Activated CD8-positive, alpha-beta memory T cell treated with anti-CD3 and anti-CD28 coated beads for 4 hours (primary cell): ENCODE measurements at places on chromosomes 2 and 18.

DNA sequence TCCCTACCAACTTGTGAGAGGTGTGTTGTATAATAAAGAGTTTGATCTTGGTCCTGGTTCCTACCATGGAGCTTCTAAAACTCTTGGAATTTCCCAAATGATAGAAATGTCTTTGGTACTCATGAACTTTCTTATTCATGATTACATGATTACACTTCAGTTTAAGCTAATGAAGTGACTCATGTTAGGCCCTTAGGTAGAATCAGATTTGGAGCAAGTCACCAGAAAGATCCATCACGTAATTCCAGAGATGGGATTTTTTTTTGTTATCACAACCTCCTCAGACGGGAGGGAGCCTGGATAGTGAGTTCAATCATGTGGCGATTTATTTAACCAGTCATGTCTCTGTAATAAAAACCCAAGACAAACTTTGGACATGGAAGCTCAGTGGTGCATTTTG is 1287.6 kb upstream of the ZEB2 start:
- DNase-seq, result no peak

DNA sequence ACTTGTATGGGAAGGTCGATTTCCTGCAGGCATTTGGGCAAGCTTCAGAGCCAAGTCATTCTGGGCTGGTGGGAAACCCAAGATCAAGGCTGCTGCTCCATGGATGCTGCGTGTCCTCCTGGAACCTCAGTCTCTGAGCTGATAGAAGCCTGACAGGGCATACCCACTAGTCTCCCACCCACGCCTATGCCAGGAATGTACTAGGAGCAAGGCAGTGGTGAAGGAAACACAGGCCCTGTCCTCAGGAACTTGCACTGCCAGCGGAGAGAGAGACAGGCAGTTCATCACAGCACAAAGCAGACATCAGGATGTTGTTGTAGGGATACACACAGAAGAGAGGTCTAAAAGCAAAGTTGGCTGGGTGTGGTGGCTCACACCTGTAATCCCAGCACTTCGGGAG is 84.2 kb downstream of the PLB1 start:
- no peak for DNase-seq

DNA sequence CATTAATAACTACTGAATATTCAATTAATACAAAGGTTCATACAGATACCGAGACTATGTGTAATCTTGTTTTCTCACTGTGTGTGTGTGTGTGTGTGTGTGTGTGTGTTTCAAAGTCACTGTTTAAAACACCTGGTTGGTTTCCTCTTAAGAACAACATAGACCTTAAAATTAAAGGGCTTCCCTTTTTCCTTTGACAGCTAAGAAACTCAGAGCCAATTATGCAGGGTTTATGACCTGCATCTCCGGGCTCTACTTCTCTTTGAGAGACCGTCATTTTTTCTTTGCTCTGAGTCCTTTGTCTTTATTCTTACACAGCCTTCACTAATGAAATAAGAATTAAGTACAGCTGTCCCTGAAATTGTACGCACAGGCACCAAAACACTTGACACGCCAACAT is 145.6 kb downstream of the HDAC4 start:
- no peak for DNase-seq

DNA sequence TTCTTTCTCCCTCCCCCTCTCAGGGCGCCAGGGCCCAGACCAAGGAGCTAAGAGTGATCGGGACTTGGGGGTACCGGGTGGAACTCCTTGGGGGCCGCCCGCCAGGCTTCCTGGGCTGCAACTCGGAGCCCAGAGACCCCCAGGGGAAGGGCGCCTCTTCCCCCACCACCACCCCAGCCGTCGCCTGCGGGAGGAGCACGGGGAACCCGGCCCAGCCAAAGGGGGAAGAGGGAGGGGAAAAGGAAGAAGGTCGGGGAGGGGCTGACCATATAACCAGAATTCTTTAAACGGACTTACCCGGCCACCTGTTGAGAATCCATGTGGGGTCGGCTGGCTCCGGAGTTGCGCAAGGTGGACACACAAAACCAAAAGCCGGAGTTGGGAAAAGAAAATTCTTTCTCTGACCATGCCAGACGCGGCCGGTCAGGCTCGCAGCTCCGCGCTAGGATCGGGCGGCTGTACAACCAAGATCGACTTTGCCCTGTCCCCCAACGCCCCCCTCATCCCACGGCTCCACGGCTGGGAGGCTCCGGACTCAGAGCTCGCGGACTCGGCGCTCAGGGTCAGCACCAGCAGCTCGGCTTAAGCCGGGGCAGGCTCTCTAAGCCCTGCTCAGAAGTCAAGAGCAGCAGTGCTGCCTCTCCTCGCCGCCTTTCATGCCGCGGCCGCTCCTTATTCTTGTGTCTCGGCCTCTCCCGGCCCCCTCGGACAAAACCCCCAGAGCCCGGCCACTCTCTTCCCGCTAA is 6.3 kb upstream of the SIX3 start:
- DNase-seq, result no peak

- DNase-seq, result no peak
Observed at GRCh38 chr18:58960946-58961722, 96.5 kb downstream of the ZNF532 start.

GRCh38 chr2:46802665-46803546 is 112.7 kb downstream of the MCFD2 start:
- DNase-seq, result no peak

- DNase-seq, result no peak
Observed at GRCh38 chr2:198173242-198173641, 368.8 kb downstream of the PLCL1 start.

DNA sequence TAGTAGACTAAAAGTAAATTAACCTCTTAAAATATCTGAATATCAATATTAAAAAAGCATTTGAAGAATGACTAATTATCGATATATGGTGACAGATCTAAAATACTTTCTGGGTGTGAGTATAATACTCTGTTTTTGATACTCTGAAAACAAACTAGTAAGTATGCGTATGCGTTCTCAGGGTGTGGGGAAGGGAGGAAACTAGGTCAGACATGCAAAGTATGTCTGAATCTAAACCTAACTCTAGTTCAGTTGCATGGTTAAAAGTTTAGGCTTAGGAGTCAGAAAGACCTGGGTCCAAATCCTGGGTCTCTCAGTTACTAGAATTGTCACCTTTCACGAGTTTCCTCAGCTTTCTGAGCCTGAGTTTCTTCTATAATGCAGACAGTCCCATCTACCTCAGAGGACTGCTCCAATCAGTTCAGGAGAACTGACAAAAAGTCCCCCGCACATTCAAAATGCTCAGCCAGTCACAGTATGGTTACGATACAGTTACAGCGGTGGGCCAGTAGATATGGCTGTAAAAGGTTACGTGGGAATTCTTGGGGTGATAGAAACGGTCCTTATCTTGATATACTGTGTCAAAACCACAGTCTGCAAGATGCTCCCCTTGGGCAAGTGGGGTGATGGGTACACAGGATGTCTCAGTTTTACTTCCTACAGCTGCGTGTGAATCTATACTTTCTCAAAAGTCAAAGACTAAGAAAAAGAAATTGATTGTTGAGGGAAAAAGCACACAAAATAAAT is 29.2 kb downstream of the UNC50 start:
- DNase-seq, result no peak

DNA sequence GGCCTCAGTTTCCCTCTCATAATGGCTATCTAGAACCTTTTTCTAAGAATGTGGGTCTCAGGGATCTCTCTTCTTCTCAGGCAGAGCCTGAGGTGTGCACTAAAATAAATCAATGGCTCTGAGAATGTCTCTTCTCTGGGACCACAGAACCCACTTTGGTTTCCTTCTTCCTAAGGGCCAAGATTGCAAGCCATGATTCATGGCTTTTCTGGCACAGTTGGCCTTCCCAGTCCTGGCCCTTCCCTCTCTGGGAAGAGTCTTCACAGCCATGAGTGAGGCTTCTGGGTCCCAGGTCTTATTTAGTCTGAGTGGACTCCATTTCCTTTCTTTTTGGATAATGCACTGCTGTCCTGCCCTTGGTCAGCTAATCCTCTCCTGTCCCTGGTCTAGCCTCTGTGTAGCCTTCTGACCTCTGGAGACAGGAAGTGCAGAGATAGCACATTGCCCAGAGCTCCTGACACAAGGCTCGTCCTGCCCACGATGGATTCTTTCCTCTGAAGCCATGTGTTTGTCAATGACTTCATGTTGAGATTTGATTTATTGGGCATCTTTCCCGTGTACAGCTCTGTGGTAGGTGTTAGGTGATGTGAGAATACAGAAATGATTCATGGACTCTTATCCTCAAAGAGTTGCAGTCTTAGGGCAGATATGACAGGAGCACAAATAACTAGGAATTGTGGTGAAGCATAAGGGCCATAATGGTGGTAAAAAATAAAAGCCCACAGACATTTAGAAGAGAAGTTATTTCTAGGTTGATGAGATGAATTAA is 245.0 kb downstream of the CLIP4 start:
- DNase-seq, result no peak

GRCh38 chr18:34978533-34978893 is 62.7 kb upstream of the MAPRE2 start:
- DNase-seq, result no peak

GRCh38 chr18:46343456-46343855 is 239.3 kb downstream of the HAUS1 start:
- DNase-seq, result no peak

DNA sequence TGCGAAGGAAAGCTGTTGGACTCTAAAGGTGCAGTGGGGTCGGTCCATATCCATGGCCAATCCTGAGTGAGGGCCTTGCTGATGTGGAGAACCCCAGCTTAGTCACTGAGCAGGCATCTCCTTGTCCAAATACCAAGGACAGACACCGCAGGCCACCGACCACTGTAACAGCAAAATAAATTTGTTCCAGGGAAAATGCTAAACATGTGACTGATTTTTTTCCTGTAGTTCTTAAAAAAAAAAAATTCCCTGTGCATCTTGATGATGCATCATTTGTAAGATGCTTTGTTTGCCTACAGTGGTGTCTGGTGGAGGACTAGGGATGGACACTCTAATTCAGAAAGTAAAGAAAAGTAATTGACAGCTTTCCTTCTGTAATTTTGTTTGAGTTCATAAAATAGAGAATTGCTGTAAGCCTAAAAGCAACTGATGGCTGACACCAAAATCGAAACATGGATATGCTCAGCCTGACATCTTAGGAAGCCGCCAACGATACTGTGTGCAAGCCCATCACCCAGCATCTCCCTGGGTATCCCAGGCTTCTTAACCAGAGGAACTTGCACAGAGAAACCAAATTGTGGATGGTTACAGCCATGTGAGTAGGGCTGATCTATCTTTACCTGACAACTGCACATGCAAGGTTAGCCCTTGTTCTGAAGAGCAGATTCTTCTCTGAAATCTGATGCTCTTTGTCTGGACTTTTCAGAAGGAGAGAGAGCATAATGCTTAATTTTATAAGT is 188.6 kb downstream of the ARL4C start:
- no peak for DNase-seq

- DNase-seq, result no peak
Observed at GRCh38 chr2:230181195-230181594, 38.6 kb downstream of the SP110 start.

DNA sequence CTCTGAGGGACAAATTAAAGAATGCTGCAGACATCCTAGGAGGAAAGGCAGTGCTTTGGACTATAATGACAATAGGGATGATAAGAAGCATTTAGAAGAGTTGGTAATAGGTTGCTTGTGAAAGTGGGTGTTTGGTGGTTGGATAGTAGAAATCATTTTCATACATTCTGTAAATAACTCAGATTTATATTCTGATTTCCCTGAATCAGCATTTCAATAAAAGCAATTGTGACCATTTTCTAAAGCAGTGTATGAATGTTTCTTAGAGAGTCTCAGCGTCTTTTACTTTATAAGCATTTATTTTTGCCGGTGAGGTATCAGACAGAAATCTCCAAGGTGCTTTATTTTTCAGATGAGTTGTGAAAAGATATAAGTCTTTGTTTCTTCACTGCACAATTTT is 1099.0 kb upstream of the LRRTM1 start:
- DNase-seq, result no peak

- no peak for DNase-seq
Observed at GRCh38 chr18:13392899-13393298, 174.3 kb downstream of the LDLRAD4 start.

DNA sequence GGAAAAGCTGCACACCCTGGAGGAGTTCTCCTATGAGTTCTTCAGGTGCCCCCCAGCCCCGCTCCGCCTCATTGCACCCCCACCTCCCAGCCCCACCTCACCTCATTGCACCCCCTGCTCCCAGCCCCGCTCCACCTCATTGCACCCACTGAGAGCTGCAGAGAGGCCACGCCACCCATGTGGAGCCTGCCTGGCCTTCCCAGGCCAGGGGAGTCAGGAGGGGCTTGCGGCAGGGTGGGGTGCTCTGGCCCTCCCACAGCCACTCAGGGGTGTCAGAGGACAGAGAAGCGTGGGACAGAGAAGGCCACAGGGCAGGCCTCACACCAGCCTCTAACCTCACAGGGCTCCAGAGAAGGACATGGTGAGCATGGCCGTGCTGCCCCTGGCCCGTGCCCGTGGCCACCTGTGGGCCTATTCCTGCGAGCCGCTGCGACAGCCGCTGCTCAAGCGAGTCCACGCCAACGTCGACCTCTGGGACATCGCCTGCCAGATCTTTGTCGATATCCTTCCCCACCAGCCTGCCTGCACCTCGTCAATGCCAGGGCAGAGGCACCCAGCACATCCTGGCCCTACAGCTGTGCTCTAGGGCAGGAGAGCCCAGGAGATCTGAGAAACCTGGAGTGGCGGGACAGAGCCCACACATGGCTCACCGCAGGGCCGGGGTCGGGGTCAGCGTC is 15.0 kb upstream of the GPR17 start:
- DNase-seq, result no peak

GRCh38 chr2:56587456-56587855 is 403.7 kb downstream of the CCDC85A start:
- DNase-seq, result no peak

GRCh38 chr2:224312741-224313140 is 89.2 kb downstream of the FAM124B start:
- DNase-seq, result no peak

DNA sequence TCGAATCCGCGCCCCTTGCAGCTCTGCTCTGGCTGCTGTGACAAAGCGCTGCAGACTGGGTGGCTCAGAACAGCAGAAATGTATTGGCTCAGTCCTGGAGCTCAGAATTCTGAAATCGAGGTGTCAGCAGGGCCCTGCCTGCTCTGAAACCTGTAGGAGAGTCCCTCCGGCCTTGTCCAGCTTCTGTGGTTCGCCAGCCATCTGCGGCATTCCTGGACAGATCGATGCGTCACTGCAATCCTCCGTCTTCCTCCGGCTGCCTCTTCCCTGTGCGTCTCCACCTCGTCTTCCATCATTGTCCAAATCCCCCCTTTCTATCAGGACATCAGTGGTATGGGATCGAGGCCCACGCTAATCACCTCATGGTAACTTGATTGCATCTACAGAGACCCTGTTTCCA is 115.2 kb downstream of the RNF144A start:
- no peak for DNase-seq

GRCh38 chr2:141331127-141331526 is 799.7 kb downstream of the LRP1B start:
- DNase-seq, result no peak
